Activated CD4-positive, alpha-beta T cell treated with anti-CD3 and anti-CD28 coated beads, Interleukin-2, amount 50 U/mL, for 48 hours (primary cell): ENCODE measurements at places on chromosomes 5 and 9.

DNA sequence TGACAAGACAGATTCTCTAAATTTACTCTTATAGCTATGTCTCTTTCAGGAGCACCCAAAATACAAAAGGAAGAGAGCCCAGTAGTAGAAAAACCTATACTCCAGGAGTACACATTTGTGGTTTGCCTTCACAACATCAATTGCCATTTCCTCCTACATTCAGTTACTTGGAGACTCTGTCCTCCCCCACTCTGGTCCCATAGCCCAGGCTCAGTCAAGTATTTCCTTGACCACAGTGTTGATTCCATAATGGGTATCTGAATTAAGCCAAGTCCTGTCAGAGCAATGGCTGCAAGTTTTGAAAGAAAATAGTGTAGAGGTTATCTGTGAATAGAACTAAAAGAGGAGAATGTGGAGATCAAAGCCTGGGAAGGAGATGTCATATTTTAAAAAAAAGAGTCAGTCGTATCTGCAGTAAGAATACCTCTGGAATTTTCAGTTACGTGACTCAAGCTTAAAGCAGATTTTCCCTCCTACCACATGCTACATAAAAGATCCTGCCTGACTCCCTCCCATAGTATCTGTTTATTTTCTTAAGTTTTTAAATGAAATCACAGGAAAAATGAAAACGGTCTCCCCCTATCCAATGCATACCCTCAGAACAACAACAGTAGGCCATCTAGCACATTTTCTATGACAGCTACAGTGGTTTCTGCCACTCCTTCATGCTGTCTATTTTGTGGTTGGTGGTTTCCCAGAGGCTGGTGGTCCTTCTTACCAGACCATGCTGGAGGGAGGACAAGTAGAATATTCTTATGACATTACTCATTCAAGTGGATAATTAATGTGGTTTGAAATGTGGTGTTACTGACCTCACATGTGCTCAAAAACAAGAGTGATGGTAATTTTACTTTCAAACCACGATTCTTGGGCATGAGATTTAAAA, 249.7 kb upstream of the TMEM161B start:
- no peak for DNase-seq

DNA sequence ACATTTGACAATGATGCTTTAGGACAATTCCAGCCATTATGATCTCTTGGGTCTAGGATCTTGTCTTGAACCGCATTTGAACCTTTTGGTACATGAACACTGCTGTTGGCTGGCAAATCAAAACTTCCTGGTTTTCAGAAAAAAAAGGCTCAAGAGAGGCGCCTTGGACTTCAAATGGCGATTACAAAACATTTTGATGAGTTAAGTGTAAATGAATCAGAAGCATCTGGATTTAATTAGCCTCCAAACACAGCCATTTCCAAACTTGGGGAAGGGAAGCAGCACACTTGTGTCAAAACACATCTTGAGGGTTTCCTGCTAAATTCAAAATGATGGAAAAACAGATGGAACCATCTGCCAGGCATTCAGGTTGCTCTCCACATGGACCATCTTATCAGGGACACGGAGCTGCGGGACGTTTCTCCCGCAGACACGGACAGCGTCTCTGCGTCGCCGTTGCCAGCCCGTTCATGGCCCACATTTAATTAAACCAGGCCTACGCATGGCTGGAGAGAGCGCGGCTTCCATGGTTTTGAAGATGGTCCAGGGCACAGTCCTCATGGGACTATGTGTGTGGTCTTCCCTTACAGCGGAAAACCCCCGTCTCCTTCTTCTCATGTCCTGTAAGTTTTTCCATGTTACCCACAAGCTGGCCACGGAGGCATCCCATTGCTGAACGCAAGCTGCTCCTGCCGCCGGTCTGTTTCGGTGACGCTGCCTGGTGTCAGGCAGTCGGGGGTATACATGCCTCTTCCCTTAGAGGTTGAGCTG, 55.8 kb upstream of the PTCH1 start:
- DNase-seq = no peak

DNA sequence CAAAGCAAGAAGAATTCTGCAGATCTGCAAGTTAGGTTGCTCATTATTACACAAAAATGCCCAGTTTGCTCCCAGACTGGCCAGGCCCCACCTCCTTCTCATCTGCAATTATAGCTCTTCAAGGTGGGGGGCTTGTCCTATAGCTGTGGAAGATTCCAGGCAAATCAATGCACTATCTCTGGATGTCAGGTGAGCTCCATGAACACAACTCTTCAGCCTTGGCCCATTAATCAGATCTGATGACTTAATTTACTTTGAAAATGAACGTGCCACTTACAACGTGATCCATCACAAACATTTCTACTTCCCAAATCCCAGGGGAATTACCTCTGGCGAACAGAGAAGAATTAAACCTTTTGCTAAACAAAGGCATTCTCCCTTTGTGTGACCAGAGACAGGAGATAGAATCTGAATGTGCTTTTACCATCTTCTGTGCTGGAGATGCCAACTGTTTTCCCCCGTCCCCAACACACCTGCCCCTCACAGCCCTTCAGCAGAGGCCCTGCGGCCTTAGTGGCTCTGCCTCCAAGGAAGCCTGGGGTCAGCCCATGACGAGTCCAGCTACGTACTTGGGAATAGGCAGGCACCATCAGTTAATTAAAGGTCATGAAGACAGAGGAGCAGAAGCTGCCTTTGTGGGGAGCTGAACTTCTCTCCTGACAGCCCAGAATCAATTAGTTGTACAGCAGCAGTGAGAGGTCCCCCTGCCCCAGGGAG, 60.5 kb downstream of the SNX18 start:
- no peak for DNase-seq

DNA sequence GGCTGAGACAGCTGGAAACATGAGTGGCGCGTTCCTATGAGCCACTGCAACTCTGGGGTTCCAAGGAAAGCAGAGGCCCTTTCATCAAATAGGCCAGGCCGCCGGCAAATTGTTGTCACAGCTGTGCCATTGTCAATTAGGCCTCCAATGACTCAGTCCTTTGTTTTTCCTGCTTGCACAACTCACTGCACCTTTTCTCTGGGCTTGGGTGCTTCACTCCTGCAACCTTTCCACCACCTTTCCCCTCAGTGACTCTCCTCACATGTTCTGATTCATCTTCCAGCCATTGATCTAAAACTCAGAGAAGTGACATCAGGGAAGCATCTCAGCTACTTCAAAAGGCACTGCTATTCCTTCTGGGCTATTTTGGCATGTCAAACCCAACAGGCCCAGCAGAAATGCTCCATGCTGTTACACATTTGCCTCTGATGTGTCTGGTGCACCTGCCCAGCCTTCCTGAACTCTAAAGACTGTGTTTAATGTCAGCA, 653.7 kb downstream of the NR2F1-AS1 start:
- DNase-seq = no peak

- no peak for DNase-seq
These were observed 285.1 kb downstream of the DNAH5 start for GRCh38 chr5:13659391-13659790.

- no peak for DNase-seq
These were observed 758.7 kb upstream of the ZNF608 start for GRCh38 chr5:125505115-125505514.

DNA sequence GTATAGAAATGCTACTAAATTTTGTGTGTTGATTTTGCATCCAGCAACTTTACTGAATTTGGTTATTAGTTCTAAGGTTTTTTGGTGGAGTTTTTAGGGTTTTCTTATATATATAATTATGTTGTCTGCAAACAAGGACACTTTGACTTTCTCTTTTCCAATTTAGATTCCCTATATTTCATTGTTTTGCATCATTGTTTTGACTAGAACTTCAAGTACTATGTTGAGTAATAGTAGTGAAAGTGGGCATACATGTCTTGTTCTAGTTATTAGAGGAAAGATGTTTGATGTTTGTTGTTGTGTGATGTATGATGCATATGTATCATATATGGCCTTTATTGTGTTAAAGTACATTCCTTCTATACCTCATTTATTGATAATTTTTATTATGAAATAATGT, 362.3 kb upstream of the PRR16 start:
- no peak for DNase-seq

DNA sequence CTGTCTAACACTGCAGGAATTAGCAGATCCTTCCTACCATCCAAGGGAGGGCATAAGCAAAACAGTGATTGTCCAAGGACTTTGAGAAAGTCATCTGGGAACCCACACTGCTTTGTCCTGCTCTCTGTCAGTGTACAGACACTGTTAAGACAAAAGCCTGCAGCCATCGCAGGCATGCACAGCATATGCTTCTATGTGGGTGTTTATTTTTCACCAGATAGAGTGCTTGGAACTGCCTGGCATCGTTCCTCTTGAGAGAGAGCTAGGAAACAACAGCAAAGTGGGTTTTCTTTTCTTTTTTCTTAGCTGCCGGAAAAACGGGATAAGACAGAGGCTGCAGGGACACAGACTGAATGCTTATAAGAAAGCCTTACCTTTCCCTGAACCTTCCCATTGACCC, 212.3 kb downstream of the ICE1 start:
- DNase-seq = no peak

DNA sequence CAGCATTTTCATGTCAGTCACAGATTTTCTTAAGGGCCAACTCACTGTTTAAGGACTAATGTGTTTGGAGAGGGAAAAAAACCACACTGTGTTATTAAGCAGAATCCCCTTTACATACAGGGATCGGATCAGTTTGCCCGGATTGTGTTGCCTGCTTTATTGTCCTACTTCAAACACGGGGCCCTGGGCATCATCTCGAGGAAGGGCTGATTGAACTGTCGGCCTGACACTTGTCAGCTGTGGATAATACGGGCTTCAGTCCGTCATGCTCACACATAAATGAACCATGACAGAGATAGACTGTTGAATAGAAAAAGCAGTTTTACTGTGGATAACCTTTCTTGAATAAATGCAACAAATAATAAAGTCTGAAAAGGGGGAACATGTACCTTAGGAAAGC, 325.0 kb downstream of the ZSWIM6 start:
- DNase-seq = no peak

DNA sequence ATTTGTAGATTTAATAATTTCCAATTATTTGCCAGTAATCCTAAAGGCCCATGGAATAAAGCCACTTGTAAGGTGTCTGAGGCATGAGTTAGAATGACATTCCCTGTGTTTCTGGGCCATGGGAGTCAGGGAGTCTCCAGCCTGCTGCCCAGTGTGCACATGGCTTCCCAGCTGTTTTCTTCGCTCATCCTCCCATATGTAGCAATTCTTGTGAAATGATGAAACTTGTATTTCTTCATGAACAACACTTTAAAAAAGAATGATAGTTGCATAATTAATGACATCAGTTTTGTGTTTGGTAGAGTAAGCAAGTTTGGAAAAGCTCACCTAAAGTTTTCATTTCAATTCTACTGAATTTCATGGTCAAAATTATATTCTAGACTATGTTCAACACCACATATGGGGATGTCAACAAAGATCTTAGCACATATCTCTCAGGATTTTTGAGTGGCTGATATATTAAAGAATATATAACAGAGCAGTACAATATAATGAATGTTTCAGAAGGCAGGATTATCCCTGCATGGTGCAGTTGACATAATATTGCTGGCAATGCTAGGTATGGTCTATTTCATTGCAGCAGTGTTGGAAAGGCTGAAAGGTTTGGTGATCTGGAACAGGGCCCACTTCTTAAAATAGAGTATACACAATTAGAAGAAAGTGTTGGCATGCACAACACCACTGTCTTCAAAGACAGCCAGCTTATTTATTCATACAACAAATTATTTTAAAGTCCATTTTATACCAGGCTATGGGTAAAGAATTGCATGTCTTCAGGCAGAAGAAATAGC, 44.7 kb downstream of the GRIN3A start:
- no peak for DNase-seq

- no peak for DNase-seq
These were observed 12.0 kb downstream of the HIGD2A start for GRCh38 chr5:176400382-176401156.

- no peak for DNase-seq
These were observed 8.0 kb downstream of the NUDT2 start for GRCh38 chr9:34337403-34337802.

DNA sequence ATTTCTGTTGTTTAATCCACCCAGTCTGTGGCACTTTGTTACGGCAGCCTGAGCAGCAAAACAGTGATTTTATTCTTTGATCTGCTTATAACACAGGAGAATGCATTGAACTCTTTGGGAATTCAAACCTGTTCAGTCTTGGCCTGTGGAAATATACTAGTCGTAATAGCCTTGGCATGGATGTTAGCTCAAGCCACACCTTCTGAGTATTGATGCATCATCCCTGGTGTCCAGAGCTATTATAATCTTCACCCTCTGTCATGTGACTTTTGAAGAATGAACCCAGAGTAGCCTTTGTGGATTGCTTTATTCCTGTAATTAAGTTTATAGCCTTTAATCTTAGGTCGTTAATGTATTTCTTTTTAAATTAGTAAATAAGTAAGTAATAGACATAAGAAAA, 50.8 kb upstream of the TEX48 start:
- no peak for DNase-seq

- DNase-seq = no peak
These were observed 113.0 kb downstream of the KLHL3 start for GRCh38 chr5:137622850-137623249.

DNA sequence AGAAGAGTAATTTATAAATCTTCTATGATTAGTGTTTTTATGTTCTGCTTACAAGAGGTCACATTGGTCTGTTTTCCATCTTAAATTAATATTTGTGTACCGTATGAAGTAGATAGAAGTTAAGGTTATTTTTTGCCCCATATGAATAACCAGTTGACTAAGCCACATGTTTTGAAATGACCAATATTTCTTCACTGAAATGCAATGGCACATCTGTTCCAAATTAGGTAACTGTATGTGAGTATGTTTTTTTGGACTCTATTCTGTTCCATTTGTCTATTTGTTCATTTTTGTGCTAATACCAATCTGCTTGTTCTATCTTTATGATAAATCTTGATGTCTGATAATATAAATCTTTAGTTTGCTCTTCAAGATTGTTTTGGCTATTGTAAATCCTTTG, 17.7 kb downstream of the JAK2 start:
- no peak for DNase-seq

DNA sequence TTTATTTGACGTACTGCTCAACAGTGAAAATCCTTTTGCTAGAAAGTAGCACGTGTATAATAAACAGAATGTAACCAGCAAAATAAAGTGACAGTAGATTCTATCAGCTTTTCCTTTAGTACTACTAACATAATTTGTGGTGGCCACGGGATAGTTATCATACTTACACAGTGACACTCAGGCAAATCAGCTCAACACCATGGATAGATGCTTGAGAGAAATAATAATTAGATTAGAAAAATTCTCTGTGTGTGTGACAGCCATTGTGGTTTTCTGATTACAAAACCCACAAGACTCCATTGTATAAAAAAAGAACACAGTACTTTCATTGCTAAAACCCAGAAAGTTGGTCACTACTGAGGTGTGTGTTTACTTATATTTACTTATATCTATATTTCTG, 101.1 kb downstream of the MUSK start:
- DNase-seq = no peak

DNA sequence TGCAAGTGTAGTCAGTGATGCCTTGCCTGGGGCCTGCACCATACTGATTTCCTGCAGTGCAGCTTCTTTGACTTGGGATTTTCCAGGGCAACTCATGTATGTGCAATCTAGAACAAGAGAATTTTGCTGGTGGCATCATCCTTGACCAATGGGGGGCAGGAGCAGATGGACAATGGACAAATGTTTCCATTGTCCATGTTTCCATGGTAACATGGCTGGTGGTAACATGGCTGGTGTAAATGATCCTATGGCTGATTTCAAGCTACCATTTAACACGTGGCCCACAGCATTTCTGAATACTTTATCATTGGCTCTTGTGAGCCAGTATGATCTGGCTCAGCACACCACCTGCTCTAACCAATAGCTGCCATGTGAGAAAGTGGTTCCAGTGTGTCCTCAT, 130.1 kb upstream of the OSMR start:
- no peak for DNase-seq
